ENCODE measurements at places on chromosomes 7 and 10. TPM values are rescaled to one million over a fixed set of nuclear protein-coding genes. Genes with fewer than 3 reads are reported as not detected.

Gene ZNF33B
- 9.0 TPM for total RNA-seq

Gene MBL2
- not detected for total RNA-seq

GRCh38 chr10:97371696-97372095 lies 29.4 kb downstream of the RRP12 start:
- DNase-seq = no peak

Gene DENND10
- 61.3 TPM for total RNA-seq

GRCh38 chr7:31853380-31853779 lies 166.4 kb downstream of the PPP1R17 start:
- DNase-seq = no peak

DNA sequence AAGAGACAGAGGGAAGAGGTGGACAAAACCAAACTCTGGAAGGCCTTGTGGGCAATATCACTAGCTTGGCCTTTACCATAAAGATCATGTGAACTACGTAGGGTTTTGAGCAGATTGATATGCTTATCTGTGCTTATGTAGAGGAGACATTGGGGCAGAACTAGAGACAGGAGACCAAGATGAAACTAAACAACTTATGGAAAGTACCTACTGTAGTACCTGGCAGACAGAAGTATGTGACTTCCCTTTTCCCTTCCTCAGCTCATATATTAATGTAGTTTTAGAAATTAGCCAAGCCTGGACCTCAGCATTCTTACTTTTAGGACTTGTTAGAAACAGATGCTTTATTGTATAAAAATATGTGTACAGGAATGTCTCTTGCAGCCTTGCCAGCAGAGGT lies 14.0 kb upstream of the IL6 start:
- no peak for DNase-seq

DNA sequence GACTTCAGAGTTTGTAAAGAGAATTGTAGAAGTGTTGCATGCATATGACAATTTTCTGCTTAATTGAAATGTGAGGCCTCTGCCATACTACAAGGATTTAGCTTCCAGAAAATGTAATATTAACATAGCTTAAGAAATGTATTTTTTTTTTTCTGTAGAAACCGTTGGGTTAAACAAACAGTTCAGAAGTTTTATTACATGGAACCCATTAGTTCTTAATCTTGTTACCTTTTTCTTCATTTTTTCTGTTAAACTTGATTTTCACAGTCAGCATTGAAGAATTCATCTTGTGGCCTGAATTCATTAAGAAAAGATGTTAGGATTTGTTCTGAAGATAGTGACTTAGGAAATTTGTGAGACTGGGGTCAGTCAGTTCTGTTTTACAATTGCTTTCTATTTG lies 4.9 kb downstream of the PTEN start:
- peak; percentile 28 for DNase-seq

Gene PNLIPRP2
- total RNA-seq = not detected

Gene TBRG4
- total RNA-seq = 68.8 TPM

Gene AKR1D1
- not detected for total RNA-seq

- DNase-seq = peak; percentile 43
Observed at GRCh38 chr7:2520131-2520760, 672 bp downstream of the LFNG start.

Gene PROSER2
- total RNA-seq = 56.3 TPM

DNA sequence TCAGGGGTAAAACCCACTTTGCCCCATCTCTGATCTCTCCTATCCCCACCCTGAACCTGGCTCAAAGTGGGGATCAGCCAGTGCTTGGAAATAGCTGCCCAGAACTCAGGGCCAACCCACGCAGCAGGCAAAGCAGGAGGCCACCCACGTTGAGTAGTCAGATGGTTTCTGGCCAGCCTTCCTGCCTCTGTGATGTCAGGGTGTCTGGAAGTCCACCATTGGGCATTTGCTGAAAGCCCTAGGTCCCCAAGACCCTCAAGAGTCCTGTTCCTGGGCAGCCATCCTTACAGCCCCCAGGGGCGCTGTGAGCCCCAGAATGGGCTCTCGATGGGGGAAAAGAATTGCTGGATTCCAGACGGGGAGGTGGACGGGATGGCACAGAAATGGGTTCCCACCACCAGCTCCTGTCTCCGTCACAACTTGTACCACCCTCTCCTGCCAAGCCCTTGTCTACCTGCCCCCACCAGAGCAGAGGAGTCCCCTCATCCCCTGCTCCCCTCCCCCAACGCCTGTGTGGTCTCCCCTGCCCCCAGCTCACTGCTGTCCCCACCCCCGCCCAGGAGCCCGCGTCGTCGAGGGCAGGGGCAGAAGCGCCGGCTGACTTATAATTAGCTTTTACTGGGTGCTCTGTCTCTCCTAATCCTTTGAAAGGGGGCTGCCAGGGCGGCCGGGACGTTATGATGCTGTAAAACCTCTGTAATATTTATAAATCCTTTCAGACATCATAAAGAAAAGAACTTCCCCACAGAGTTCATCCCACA lies 3.9 kb downstream of the MYL10 start:
- DNase-seq = no peak

- DNase-seq = no peak
Observed at GRCh38 chr10:84193846-84194423, 402 bp upstream of the CDHR1 start.

GRCh38 chr7:116740755-116741462 lies 68.9 kb downstream of the MET start:
- peak; percentile 73 for DNase-seq

GRCh38 chr10:99765672-99766301 lies 16.7 kb upstream of the ABCC2 start:
- DNase-seq = no peak

DNA sequence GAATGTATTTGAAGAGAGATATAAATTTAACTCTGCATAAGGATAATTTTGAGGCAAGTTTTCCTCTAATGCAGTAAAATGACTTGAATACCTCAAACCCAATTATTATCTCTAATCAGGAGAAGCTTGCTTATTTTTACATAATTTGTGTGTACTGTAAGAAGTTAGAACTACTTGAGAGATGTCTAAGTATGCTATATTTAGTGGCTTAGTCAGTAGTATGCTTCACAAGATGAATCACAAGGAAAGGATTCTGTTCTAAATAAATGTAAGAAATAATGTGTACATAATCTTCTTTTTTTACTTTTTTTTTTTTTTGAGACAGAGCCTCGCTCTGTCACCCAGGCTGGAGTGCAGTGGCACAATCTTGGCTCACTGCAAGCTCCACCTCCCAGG lies 13.7 kb downstream of the PHTF2 start:
- peak; percentile 35 for DNase-seq

GRCh38 chr10:127973791-127974311 lies 66.9 kb downstream of the PTPRE start:
- DNase-seq = no peak

DNA sequence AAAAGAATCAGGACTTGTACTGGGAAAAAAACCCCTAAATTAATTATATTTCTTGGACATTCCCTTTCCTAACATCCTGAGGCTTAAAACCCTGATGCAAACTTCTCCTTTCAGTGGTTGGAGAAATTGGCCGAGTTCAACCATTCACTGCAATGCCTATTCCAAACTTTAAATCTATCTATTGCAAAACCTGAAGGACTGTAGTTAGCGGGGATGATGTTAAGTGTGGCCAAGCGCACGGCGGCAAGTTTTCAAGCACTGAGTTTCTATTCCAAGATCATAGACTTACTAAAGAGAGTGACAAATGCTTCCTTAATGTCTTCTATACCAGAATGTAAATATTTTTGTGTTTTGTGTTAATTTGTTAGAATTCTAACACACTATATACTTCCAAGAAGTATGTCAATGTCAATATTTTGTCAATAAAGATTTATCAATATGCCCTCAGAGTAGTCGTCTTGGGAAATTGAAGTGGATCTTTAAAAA lies 6.6 kb downstream of the EMX2 start:
- DNase-seq = no peak

DNA sequence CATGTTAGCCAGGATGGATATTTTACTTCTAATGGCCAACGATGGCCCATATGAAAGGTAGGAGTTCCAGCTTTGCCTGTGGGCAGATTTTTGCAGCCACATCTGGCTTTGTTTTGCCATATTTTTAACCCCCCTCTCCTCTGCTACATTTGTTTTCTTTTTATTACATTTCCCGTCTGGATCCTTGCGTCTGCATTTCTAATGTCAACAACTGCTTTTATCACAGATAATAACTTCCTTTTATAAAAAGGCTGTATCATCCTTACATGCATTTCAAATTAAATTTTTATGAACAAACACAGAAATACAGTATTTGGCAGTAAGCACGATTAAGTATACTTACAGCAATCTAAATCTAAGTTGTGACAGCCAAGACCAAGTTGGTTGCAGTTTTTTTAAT lies 156.0 kb downstream of the BAMBI start:
- DNase-seq = no peak

GRCh38 chr10:83023662-83024061 lies 1115.6 kb upstream of the GHITM start:
- DNase-seq = peak; percentile 52

DNA sequence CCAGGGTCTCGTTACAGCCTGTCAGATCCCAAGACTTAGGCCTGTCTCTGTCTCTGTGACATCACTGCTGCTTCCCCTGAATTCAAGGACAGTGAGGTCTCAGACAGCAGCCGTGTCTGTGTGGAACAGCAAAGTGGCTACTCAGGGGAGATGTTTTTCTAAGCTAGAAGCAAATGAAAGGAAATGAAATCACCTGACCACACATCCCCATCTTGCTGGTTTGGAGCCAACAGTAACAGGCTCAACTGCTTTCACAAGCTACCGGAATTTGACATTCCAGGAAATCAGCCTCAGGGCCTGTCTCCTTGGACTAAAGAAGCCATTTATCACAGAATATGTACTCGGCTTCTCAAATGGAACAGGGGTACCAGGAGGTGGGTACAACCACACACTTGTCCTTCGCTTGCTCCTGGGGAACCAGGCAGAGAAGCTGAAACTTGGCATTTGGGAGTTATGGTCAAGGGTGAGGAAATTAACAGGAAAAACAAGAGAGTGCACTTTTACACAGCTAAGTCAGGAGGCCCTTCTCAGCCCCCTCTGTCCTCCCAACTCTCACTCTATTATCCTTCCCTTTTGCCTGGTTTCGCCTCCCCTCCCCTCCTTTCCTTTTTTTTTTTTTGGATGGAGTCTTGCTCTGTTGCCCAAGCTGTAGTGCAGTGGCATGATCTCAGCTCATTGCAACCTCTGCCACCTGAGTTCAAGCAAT lies 73.2 kb downstream of the SPDYE5 start:
- peak; percentile 88 for DNase-seq

Gene CNNM1
- total RNA-seq = 0.52 TPM

- DNase-seq = peak; percentile 78
Observed at GRCh38 chr10:97596101-97597082, 6.9 kb downstream of the C10orf62 start.

- DNase-seq = no peak
Observed at GRCh38 chr10:7301006-7301778, 109.6 kb downstream of the SFMBT2 start.

DNA sequence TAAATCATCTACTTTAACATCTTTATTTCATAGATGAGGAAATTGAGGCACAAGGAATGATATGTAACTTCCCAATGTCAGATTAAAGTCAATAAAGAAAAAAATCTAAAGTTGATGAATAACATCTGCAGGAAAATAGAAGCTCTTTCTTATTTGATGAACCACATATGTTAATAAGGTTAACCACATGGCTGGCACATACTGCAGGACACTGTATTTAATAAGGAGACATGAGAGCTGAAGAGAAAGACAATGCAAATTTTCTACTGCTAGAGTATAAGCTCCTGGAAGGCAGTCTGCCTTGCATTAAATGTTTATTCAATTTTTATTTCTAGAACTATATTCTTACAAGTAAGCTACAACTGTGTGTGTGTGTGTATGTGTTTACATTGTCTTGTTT lies 4.4 kb downstream of the RAB11FIP2 start:
- no peak for DNase-seq

- DNase-seq = no peak
Observed at GRCh38 chr10:79142522-79143309, 74.0 kb downstream of the ZMIZ1 start.

Gene GBX1
- total RNA-seq = not detected

GRCh38 chr10:103725242-103725641 lies 130.1 kb downstream of the SH3PXD2A start:
- no peak for DNase-seq

GRCh38 chr10:55287346-55287745 lies 486.3 kb upstream of the PCDH15 start:
- no peak for DNase-seq

GRCh38 chr10:80407812-80408241 lies 524 bp upstream of the PRXL2A start:
- DNase-seq = peak; percentile 69

GRCh38 chr10:123648595-123648994 lies 17.6 kb upstream of the GPR26 start:
- DNase-seq = no peak

Gene GIMAP6
- not detected for total RNA-seq

GRCh38 chr10:31320550-31321211 lies 1.7 kb downstream of the ZEB1 start:
- peak; percentile 38 for DNase-seq

GRCh38 chr10:89257581-89257980 lies 6.0 kb upstream of the LIPA start:
- DNase-seq = no peak

- no peak for DNase-seq
Observed at GRCh38 chr7:110591341-110591740, 499.6 kb upstream of the LRRN3 start.

Data from mammary epithelial cell (primary cell).